ENCODE measurements at places on chromosomes 2 and 18.

GRCh38 chr2:239222706-239223309 is 178.0 kb downstream of the HDAC4 start:
- no peak for DNase-seq

- DNase-seq, result no peak
These were observed 29.9 kb downstream of the CHCHD5 start for GRCh38 chr2:112614201-112614840.

DNA sequence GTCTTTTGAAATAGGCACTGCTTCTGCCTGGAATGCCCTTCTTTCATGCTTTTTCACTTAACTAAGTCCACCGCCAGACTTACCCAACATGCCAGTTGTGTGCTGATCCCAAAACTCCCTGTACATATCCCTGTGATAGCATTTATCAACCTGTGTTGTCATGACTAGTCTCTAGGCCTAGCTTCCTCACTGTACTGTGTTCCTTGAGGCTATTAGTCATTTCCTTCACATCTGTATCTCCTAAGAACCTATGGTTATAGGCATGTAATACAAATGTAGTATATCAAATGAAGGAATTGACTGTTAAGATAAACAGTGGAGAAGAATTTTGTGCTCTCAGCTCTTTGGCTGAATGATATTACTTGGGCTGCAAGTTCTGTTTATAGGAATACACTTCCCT is 184.3 kb downstream of the CYRIA start:
- DNase-seq, result no peak

- DNase-seq, result no peak
These were observed 60.3 kb upstream of the LMAN1 start for GRCh38 chr18:59419386-59419785.

GRCh38 chr2:45505138-45505537 is 105.9 kb downstream of the SRBD1 start:
- DNase-seq, result no peak

GRCh38 chr2:235668782-235669181 is 174.9 kb downstream of the AGAP1 start:
- DNase-seq, result no peak

GRCh38 chr2:60303680-60304079 is 249.8 kb downstream of the BCL11A start:
- DNase-seq, result no peak

DNA sequence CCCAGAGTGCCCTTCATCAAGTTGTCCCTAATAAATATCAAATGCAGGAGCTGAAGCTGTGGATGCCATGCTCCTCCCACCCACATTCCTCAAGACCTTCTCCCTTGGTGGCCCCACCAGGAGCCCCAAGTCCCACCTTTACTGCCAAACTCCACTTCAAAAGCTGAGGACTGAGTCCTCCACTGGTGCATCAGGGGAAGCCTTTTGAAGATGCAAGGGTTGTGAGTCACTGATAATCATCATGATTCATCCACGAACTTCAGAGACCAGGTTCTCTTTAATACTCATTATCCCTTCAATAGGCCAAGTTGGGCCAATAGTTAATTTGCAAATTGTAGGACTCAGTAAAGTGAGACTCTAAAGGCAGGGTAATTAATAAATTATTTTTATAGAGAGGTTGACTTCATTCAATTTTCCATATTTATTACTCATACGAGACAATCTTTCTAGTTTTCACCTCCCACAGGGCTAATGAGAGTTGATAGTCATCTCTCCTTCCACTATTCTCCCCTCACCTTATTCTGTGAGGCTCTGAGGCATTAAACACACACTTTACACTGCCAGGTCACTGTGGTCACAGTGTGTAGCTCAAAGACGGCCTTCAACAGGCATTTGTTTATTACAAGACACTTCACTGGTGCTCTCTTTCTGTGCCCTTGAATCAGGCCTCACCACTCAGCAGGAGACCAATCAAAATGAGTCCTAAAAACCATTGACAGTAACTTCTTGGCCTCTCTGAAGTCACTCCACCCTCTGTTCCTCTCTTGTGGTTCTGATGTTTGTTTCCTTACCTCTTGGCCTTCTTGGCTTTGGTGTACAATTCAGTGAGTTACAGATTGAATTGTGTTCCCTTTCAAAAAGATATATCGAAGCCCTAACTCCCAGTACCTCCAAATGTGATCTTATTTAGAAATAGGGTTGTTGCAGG is 99.9 kb downstream of the TRIB2 start:
- DNase-seq, result peak; percentile 69

DNA sequence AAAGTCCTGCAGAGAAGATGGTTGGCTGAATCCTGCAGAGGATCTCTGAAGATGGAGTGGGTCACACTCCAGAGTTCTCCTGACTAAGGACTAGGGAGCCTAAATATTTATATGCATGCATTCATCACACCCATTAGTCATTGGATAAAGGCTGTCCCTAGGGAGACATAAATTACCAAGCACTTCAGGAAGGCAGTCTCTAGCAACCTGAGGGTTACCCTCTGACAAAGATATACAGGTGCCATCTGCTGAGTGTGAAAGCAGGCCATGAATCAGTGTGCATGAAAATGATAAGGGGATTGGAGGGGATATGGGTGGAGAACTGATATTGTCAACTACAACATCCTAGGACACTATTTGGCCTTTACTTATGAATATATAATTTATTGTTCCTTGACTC is 294.8 kb upstream of the DDX18 start:
- no peak for DNase-seq

DNA sequence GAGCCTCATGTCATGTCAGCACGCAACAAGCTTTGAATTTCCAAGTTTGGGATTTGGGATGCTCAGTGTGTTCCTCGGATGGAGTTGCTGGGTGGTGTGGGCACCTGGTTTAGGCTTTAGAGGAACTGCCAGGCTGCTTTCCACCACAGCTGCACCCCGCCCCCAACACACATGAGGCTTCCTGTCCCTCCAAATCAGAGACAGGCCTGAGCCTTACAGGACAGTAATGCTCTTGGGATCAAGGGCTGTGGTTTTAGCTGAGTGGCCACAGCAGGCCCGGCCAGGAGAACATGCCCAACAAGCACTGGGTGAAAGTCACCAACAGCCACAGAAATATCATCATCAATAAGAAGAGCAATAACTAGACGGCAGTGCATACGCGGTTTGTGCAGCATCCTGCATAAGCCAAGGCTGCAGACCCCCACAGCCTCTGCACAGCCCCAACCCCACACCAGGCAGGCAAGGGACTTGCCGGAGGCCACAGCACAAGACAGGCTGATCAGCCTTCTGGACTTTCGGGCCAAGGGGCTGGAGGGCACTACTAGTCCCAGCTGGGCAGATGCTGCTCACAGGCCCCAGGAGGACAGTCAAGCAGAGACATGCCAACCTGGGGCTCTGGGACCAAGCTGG is 29.7 kb upstream of the GPC1 start:
- DNase-seq, result no peak

DNA sequence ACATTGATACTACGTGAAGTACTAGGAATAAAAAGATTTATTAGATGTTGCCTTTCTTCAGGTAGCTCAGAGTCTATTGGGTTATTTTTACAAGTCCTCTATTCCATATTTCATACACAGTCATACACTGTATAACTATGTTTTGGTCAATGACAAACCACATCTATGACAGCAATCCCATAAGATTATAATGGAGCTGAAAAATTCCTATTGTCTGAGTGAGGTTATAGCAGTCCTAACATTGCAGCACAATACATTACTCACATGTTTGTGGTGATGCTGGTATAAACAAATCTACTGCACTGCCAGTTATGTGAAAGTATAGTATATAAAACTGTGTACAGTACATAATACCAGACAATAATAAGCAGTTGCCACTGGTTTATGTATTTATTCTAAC is 595.1 kb downstream of the MBD2 start:
- DNase-seq, result peak; percentile 1

- DNase-seq, result no peak
These were observed 31.2 kb downstream of the TFCP2L1 start for GRCh38 chr2:121253674-121254240.

GRCh38 chr2:97788986-97789644 is 75.7 kb downstream of the ZAP70 start:
- DNase-seq, result no peak

DNA sequence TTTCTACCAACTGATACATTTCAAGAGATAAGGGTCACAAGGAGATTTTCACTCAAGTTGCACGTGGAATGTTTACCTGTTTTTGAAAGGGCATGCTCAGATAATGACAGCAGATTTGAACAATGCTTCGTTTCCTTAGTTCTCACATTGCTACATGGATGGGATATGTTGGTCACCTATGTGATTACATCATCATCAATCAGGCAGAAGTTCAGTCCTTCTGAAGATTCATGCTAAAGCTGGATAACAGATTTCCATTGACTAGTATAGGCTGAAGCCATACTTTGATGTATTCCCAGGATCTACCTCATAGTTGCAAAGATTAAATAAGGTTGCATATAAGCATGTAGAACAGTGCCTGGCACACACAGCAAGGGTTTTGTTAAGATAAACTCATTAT is 19.7 kb downstream of the TCF7L1 start:
- no peak for DNase-seq

GRCh38 chr2:62074233-62074632 is 121.7 kb upstream of the B3GNT2 start:
- no peak for DNase-seq

GRCh38 chr2:141806090-141806489 is 324.7 kb downstream of the LRP1B start:
- no peak for DNase-seq

- DNase-seq, result peak; percentile 52
These were observed 155.2 kb downstream of the SH3BP4 start for GRCh38 chr2:235106874-235107639.

- no peak for DNase-seq
These were observed 44.6 kb downstream of the COBLL1 start for GRCh38 chr2:164796999-164797398.

DNA sequence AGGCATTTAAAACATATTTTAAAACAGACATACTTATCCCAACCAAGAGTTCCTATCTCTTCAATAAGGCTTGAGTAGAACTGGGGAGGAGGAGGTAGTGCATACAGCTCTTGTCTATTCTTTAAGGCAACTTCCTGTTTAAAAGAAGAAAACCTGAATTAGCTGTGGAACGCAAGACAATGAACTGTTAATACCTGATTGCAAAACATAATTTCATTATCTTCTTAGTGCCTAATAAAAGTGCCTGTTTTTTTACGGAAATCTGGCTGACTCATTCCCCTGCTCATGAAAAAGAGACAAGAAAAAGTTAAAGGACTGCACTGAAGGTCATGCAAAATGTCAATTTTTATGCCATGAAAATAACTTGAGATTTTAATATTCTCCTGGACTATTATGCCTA is 19.2 kb downstream of the FANCL start:
- no peak for DNase-seq

- no peak for DNase-seq
These were observed 92.5 kb downstream of the TGOLN2 start for GRCh38 chr2:85235281-85235680.

GRCh38 chr2:229650901-229651300 is 63.5 kb downstream of the DNER start:
- DNase-seq, result no peak

DNA sequence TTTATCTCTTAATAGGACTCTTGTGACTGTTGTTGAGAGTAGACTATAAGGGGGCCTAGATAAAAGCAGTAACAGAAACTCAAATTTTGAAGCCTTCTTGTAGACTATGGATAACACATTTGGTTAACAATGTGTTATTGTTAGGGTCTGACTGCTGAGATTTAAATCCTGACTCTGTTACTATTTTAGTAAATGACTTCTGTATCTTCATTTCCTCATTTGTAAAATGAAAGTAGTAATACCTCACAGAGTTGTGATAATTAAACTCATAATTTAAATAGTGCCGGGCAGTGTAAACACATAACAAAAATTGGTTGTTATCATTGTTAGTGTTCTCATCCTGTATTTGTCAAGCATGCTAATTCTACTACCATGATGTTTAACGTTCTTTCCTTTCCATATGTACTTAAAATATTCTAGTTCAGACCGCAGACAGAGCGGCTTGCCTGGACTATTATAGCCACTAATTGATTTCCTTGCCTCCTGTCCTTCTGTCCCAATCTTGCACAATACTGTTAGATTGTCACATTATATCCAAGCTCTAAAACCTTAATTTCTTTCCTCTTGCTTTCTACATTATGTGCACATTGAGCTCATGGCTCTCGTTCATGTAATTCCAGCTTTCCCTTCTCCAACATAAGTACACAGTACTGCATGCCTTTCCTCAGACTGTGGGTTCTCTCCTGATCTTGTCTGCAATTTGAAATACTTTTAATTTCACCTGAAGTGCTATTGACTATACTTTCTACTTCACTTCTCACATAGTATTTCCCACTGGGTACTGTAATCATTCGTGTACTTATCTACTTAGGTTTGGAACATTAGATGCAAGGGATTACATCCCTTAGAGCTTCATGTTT is 48.4 kb downstream of the RBBP8 start:
- DNase-seq, result no peak

DNA sequence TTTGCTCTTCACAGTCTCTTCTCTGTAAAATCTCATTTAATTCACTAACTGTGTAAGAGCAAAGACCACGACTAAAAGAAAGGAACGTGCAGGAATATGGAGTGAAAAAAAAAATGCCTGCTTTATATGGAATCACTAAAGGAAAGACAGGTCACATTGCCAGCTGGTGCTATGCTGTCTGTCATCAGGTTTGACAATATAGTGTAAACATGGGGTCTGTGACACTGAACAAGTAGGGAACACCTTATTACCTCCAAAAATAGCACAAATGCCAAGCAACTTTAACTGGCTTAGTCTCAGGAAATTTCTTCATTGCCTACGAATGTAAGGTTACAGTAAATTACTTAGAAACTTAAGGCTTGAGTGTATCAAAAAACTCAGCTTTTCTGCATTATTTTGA is 364.5 kb upstream of the LINC00305 start:
- DNase-seq, result no peak

- DNase-seq, result no peak
These were observed 48.5 kb upstream of the LOXHD1 start for GRCh38 chr18:46705521-46705920.

GRCh38 chr2:55618025-55618274 is 528 bp upstream of the PPP4R3B start:
- no peak for DNase-seq

DNA sequence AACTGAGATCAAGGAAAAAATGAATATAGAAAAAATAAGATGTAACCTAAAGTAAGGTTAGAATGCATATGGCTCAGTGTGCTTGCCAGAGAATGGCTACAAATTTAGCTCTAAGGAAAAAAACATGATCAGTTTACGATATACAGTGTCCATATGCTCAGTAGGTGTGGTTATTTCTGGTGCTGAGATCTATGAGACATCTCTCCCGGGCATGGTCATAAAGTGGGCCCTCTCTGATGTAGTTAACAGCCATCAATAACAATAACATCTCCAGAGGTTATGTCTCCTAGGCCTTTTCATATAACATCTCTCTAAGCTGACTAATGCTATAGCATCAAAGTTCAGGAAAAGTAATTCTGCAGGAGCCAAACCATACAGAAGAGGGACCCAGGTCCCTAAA is 56.3 kb upstream of the UBE2E3 start:
- no peak for DNase-seq

- no peak for DNase-seq
These were observed 175.8 kb upstream of the TCF4 start for GRCh38 chr18:55763805-55764204.

GRCh38 chr2:75459565-75460310 is 101.0 kb downstream of the EVA1A start:
- DNase-seq, result peak; percentile 9

- no peak for DNase-seq
These were observed 34.4 kb upstream of the AAK1 start for GRCh38 chr2:69677914-69678313.

Data from mammary epithelial cell (primary cell).